Hippocampal formation (tissue), 2 donors: ENCODE measurements at places on chromosomes 12 and 14.

DNA sequence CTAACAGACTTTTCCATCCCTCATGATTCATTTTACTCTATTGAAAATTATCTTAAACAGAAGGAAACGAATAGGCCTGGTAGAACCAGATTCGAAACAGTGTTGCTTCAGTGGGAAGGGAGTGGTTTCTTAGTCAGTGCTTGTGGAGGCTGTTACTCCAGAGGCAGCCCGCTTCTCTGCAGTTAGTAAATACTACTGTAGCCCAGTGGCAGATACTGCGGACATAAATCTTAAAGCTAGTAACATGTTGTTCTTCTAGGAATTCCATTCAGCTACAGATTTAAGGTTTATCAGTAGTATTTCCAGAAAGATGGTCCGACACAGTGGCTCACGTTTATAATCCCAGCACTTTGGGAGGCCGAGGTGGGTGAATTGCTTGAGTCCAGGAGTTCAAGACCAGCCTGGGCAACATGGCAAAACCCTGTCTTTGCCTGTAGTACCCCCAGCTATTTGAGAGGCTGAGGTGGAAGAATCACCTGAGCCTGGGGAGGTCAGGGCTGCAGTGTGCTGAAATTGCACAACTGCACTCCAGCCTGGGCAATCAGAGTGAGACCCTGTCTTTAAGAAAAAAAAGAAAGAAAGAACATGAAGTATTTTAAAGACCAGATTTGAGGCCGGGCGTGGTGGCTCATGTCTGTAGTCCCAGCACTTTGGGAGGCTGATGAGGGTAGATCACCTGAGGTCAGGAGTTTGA is 45.9 kb downstream of the DIP2B start:
- no peak for DNase-seq

- no peak for DNase-seq
Measured at GRCh38 chr12:75981247-75982168, 50.1 kb downstream of the PHLDA1 start.

DNA sequence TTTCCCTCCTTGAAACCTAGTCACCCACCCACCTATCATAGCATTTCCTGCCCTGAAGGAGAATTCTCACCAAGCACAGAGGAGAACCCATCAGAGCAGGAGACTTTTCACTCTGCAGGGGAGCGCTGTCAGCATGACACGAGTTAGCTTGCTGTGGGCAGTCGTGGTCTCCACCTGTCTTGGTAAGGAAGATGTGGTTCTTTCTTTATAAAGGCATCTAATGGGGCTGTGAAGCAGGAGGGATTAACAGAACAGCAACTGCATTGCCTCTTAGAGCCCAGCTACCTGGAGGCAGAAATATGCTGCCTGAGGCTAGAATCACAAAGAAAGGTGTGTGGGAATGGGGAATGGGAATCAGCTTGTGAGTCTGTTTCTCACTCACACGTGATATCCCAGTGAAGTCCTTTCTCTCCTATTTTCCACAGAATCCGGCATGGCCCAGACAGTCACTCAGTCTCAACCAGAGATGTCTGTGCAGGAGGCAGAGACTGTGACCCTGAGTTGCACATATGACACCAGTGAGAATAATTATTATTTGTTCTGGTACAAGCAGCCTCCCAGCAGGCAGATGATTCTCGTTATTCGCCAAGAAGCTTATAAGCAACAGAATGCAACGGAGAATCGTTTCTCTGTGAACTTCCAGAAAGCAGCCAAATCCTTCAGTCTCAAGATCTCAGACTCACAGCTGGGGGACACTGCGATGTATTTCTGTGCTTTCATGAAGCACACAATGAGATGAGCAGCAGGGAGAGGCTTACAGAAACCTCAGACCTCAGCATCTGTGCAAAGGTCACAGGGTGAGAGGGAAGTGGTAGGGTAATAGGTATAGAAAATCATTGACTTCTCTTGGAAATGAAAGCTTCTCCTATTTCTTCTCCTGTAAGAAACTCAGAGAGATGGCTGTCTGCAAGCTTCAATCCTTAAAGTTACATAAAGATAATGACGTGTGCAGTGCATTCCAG is 316.9 kb downstream of the DAD1 start:
- no peak for DNase-seq

GRCh38 chr12:89082370-89082753 is 269.9 kb downstream of the DUSP6 start:
- no peak for DNase-seq

GRCh38 chr12:46493834-46494181 is 121.2 kb upstream of the SLC38A2 start:
- no peak for DNase-seq

DNA sequence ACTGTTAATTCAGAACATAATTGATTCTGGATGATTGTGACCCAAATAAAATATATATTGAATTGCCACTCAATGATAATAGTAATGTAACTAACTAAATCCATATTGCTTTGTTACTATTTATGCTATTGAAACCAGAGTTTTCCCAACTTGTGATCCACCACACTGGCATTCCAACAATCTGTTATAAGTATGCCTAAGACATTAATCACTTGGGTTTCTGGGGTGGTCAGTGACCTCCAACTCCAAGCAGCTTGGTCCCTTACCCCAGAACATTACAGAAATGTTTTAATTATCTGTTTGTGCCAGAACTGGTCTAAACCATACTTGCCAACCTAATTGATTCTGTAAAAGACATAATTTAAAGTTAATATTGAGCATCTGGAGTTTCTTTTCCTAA is 14.6 kb downstream of the CAPS2 start:
- no peak for DNase-seq
